ENCODE measurements at places on chromosomes 4 and X.

- DNase-seq: no peak
Measured at GRCh38 chrX:148541584-148541940, 41.1 kb downstream of the AFF2 start.

- no peak for DNase-seq
Measured at GRCh38 chr4:43282534-43282933, 390.0 kb downstream of the GRXCR1 start.

DNA sequence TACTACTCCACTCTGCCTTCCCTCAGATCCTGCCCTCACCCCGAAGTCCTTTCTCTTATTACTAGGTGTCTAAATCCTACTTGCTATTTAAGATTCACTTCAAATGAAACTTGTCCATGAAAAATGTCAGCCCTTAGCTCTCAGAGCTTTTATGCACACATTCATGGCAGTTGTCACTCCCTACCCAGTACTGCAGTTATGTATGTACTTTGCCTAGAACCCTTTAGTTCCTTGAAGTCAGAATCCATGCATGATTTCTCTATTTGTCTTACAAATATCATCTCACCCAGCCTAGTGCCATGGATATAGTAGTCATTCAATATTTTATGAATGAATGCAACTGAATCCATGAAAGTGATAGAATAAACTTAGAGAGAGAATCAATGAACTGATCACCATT is 3.3 kb upstream of the EPGN start:
- DNase-seq: no peak

DNA sequence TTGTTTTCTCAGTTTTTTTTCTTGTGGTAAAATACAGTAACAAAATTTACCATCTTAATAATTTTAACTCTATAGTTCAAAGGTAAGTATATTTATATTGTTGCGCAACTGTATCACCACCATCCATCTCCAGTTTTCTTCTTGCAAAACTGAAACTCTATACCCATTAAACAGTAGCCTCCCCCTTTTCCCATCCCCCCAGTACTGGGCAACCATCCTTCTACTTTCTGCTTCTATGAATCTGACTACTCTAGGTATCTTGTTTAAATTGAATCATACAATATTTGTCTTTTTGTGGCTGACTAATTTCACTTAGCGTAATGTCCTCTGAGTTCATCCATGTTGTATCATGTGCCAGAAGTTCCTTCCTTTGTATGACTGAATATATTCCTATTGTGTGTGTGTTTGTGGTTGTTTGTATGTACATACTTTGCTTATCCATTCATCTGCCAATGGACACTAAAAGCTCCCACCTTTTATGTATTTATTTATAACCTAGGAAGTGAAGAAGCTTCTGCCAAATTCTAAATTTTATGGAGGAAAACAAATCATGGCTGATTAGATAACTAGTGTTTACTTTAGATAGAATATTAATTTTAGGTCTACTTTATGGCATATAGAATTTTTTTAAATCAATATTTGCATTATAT is 10.0 kb downstream of the ABHD18 start:
- DNase-seq: no peak

GRCh38 chrX:150323020-150323419 is 40.1 kb upstream of the MAMLD1 start:
- no peak for DNase-seq

- DNase-seq: no peak
Measured at GRCh38 chr4:15601862-15602261, 53.3 kb downstream of the FBXL5 start.

Measured in AG10803 (cell line).